ENCODE measurements at places on chromosomes 6 and 20.
A peak's percentile ranks its signal among the peaks of the same experiment; 100 is the strongest.

DNA sequence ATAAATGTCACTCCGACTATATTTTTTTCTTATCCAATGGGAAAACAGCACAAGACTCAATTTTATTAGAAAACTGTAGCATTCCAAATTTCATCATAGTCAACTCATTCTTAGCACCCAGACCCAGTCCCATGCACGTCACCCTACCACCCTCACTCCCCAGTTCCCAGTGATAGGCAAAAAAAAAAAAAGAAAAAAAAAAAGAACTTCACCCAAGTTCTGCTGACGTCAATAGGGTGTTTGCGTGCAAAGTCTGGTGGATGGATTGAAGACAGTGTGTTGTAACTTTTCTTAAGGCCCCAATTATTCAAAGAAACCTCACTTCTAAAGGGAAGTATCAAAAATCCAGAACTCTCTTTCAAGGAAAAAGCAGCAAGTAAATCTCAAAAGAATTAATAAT, 213.9 kb upstream of the PRDM1 start:
- no peak for DNase-seq

DNA sequence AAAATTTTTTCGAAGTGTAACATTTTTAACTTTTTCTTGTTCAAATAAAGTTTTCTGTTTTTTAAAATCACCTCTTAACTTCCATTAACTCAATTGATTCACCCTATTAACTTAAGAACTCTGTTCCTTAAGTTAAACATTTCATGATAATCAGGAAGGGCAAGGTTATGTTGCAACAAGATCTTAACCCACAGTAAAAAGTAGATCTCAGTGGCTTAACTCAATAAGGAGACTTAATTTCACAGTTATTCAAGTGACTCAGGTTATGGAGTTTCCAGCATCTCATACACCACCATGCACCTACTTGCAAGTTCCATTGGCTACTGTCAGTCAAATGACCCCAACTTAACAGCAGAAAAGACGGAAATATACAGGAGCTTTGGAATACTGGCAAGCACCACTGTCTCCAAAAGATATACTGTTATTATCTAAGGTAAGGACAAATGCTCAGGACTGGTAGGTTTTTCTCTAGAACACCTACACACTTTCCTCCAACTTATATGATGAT, 11.2 kb downstream of the HLA-DQB1 start:
- DNase-seq = no peak

GRCh38 chr6:90488816-90489215, 98.1 kb downstream of the MAP3K7 start:
- no peak for DNase-seq

- no peak for DNase-seq
Measured at GRCh38 chr20:45064812-45065211, 36.1 kb downstream of the KCNS1 start.

- DNase-seq = no peak
Measured at GRCh38 chr6:1789092-1789491, 179.4 kb downstream of the FOXC1 start.

DNA sequence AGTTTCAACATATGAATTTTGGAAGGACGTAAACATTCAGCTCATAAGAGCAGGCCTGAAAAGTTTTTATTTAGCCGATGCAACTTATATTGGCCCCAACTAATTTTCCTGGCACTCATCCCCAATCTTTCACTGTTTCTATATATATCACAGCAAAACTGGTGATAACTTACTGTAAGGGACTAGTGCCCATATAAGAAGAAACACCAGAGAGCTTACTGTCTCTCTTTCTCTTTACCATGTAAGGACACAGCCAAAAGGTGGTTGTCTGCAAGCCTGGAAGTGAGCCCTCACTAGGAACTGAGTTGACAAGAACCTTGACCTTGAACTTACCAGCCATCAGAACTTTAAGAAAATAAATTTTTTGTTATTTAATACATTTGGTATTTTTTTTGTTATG, 807.4 kb upstream of the CITED2 start:
- no peak for DNase-seq

GRCh38 chr6:45543298-45544235, 165.8 kb upstream of the SUPT3H start:
- no peak for DNase-seq

DNA sequence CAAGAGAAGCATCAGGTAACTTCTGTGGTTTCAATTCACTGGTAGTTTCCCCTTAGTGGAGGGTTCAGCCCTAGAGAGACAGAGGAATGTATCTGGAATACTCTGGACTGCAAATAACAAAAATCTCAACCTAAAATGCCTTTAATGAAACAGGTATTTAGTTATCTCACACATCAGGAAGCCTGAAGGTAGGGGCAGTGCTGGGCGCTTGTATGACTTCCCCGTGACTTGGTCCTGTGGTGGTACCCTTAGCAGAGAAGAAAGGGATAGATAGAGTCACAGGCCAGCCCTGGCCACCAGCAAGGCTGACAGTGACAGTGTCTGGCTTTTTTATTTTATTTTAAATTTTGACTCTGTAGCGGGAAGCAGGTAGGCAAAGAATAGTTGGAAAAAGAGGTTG, 14.9 kb downstream of the LRRC1 start:
- no peak for DNase-seq

DNA sequence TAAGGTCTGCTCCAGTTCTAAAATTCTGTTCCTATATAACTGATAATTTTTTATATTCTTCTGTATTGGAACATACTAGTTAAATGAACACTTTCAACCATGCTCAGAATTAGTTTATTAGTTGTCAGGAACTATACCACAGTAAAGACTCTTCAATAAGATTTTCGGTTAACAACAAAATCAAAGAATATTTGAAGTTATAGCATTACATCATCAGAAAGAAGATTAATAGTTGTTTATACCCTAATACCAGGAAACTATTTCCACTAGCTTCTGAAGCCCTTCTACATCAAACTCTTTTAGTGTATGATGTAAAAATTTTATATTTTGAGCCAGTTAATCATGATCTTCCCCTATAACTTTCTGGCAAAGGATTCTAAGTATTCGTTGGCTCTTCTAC, 6.6 kb downstream of the CALHM4 start:
- DNase-seq = no peak

DNA sequence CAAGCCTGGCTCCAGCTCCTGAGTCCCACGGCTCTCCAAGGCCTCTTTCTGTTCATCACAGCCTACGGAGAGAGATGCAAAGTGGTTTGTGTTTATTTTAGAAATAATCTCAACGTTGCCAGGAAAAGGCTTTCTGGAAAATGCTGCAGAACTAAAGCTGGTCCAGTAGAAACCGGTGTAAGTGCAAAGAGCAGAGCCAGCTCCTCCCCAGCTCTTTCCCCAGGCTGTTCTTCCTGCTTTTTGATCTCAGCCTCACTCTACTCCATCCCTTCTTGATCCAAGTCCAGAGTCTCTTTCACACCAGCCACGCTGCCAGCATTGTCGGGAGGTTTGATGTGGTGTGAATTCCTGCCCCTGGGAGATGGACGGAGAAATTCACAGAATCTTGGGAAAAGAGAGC, 69.8 kb downstream of the TMEM170B start:
- DNase-seq = peak; percentile 23

- DNase-seq = no peak
Measured at GRCh38 chr20:33908336-33908735, 85.4 kb upstream of the RALY start.

GRCh38 chr6:15623276-15624116, 39.3 kb downstream of the DTNBP1 start:
- no peak for DNase-seq

DNA sequence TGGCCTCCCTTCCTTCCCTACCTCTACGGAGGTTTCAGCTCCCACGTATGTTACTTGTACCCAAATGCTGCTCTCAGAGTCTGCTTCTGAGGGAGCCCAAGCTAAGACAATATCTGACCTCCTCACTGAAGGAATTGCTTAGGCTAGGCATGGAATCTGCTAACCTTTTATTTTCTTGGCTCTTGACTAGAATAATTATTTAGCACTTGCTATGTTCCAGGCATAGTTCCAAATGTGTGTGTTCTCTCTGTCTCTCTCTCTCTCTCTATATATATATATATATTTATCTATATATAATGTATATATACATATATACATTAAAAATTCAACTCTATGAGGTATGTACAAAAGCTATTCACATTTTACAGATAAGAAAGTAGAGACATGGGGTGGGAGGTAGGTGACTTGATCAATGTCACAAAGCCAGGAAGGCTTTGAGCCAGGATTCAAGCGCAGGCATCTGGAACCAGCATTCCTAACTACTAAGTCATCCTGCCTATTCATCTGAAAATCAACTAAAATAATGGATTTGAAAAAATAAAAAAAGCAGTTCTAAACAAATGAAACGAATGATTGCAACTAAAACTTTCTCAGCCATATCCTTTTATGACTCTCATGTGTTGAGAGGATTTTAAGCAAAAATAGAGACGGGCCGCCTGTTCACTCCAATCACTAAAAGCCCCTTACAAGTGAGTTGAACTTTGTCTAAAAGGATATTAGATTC, 189.7 kb upstream of the JAG1 start:
- DNase-seq = no peak

DNA sequence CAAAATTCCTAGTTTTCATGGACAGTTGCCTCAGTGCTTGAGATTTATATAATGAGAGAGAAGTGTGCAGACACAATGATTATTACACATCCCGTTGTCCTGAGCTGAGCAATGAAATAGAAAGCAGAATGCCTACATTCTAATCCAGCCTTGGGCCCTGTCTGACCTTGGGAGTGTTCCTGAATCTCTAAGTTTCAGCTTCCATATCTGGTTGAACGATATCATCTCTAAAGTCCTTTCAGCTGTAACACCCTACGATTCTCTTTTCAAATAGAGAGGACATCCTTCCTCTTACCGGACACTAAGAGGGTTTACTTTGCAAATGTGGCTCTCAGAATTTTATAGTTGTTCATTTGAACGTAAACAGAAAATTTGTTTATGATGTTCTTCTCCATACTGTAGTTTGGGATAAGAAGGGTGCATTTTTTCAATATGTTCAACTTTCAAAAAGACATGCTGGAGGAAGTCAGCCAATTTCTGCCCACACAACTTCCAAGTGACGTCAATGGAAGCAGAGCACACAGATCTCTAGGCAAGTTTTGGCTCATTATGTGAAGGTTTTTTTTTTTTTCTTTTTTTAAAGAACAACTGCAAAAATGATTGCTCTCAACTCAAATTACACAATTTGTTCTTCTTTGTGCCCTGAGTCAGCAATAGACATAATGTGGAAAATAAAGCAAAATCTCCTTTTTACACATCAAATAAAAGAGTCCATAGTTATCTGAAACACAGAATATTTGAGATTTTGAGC, 50.4 kb downstream of the PDE7B start:
- no peak for DNase-seq

GRCh38 chr20:38748861-38749149, 545 bp downstream of the ACTR5 start:
- DNase-seq = no peak

- peak; percentile 39 for DNase-seq
Measured at GRCh38 chr6:37783856-37784584, 35.5 kb upstream of the ZFAND3 start.

GRCh38 chr20:36784900-36785299, 11.3 kb upstream of the DSN1 start:
- peak; percentile 41 for DNase-seq

DNA sequence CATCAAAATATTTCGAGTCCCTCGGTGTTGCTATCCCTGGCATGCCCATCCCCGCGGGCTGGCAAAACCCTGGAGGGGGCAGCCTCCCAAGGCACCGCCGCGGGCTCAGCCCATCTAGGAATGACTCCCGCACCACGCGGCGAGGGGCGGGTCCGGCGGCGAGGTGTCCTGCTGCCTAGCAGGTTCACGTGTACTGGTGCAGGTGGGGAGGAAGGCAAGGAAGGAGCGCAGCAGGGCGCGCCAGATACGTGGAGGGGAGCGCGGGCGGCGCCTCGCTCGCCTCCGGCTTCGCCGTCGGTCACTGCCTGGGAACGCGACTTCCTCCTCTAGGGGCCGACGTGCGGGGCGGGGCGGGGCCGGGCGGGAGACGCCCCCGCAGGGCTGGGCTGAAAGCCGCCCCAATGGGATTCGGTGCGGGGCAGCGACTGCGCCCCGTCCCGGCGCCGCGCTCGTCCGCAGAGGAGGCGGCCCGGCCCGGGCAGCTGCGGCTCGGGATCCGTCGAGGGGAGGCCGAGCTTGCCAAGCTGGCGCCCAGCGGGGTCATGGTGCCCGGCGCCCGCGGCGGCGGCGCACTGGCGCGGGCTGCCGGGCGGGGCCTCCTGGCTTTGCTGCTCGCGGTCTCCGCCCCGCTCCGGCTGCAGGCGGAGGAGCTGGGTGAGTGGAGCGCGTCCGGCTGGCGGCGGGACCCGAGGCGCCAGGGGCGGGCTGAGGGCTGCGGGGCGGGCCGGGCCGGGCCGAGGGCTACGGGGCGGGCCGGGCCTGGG, at the start of gene DCBLD1:
Gene DCBLD1 (plus strand): TSS at position 435 of the 764 bp plus-strand sequence. CDS start 108 bp downstream, at position 543.
- DNase-seq = peak; percentile 42

GRCh38 chr6:119322034-119322433, 27.5 kb downstream of the MAN1A1 start:
- no peak for DNase-seq

- no peak for DNase-seq
Measured at GRCh38 chr6:22366214-22366613, 69.4 kb upstream of the PRL start.

DNA sequence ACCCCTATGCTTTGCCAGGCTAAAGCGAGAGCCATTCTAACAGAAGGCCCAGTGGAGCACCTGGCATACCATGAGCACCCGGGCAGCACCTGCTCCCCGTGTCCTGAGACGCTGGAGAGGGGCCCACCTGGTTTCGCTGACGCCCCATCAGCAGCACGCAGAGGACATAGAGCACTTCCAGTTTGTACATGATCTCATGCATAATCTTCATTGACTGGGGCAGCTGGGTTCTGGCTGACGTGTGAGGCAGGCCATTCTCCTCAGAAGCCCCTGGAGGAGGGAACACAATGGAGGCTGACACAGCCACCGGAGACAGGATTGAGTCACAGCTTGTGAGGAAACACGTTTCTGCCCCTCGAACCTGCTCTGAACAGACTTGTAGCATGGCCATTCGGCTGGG, 65.4 kb downstream of the MYH7B start:
- DNase-seq = no peak

DNA sequence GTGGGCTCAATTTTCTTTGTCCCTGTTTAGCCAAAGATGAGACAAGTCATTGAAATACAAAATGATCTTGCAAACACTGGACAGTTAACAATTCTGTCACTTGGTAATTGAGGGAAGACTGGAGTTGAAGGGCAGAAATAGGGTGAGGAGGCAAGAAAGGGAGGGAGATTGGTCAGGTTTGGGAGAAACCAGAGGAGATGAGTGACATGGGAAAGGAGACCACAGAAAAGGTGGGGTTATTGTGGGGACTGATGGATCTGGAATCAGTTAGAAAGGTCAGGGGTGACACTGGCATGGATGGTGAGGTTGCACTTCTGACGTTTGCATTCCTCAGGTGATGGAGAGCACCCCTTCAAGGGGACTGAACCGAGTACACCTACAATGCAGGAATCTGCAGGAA, 693 bp downstream of the GTF2H4 start:
- DNase-seq = no peak

- DNase-seq = no peak
Measured at GRCh38 chr20:63121246-63121645, 94.7 kb downstream of the YTHDF1 start.

GRCh38 chr6:133245007-133245406, 3.9 kb downstream of the EYA4 start:
- no peak for DNase-seq

- no peak for DNase-seq
Measured at GRCh38 chr6:126026001-126026400, 39.7 kb downstream of the TRMT11 start.
